GM04503 (cell line): ENCODE measurements at places on chromosomes 12 and 14.

DNA sequence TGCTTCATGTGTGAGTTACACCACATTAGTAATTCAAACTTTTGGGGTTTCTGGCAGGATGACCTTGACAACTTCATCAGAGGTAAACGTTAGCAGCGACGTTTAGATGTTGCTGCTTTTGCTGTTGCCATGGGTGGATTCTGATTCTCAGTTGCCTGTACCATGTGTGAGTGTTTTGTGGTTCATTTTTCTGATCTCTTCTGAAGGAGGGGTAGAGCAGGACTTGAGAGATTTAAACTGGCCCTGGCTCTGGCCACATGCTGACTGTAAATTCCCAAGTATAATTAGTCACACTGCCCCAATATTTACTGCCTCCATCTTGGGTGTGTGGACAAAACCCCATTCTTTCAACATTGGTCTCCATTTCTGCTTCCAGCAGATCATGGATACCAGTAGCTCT lies 110.4 kb downstream of the ETV6 start:
- no peak for DNase-seq

DNA sequence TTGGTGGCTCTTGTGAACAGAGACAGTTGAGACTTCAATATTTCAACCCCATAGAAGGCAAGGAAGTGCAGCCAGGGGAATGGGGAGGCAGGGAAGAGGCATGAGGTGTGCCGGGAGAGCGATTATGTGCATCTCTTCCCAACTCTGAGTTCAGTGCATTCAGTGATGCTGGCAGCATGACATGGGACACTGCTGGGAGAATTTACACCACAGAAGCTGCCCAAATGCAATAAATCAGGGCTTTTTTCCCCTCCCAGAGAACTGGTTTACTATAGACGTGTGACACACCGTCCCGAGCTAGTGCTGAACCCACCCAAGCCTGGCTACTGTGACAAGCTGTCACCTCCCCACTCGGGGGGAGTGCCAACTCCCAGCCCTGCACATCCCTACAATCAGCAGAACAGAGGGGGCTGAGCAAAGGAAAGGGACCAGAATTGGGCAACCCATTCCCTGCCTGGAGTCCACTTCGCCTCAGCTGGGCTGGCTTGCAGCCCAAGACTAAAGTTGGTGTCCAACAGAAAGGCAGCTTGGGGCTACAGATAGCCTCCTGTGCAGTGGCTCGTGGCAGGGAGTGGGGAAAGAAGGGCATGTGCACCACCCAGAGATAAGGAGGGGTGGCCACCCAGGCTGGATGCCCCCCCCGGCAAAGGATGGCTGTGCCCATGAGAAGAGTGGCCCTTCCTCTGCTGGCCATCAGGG lies 16.7 kb downstream of the AHSA1 start:
- no peak for DNase-seq

DNA sequence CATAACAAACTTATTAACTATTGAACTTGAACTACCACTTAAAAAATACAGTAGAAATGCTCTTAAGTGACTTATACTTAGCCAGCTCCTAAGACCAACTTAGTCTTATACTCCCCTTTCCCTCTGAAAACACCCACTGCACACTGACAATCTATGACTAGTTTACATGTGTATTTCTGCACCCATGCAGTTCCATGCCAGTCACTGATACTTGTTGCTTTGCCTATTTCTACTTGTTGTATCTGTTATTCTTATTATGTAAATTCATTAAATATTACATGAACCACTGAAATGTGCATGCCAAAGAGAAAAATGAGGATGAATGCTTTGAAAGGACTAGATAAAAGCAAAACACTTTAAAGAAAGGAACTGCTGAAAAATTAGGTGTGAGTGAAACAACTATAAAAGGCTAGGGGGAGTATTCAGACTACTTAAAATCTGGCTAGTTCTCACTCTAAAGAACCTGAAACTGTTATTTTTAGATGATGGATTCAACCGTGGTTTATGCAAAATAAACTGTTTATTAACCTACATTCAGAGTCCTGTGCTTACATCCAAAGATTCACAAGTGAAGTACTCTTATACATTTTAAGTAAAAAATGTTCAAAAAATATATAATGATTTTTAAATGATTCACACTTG lies 74.7 kb downstream of the RPS6KA5 start:
- DNase-seq = no peak

DNA sequence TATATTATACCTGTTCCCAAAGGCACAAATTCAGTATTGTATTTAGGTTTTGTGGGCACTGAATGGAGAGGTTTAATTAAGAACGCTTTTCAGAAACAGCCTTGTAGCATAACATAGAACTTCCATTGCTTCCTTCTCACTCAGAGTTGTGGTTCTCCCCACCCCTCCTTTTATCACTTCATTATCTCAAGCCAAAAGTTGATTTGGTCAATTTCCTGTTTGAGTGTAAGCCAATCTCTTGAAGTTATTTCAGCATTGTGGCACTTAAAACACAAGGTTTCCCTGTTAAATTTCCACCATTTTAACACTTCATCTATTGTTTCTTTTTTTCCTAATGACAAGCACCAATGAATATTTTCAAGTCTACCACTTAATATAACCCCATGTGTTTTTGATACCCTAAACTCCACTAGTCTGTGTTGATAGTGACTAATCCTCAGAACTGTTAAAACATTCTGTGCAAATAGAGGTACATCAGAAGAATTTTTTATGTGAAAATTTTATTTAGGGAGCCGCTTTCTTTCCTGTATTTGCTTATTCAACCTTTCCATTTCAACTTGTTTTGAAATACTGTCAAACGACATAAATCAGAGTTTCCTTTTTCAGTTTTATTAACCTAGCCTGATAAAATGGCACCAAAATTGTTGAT lies 340.1 kb downstream of the BCAT1 start:
- DNase-seq = no peak

- DNase-seq = no peak
Measured at GRCh38 chr12:124684496-124684895, 117.1 kb upstream of the NCOR2 start.

GRCh38 chr12:69509904-69510827 lies 40.0 kb downstream of the FRS2 start:
- no peak for DNase-seq

- no peak for DNase-seq
Measured at GRCh38 chr12:57751432-57751787, 700 bp downstream of the CDK4 start.

- DNase-seq = no peak
Measured at GRCh38 chr12:7905071-7905470, 30.9 kb downstream of the SLC2A3 start.

DNA sequence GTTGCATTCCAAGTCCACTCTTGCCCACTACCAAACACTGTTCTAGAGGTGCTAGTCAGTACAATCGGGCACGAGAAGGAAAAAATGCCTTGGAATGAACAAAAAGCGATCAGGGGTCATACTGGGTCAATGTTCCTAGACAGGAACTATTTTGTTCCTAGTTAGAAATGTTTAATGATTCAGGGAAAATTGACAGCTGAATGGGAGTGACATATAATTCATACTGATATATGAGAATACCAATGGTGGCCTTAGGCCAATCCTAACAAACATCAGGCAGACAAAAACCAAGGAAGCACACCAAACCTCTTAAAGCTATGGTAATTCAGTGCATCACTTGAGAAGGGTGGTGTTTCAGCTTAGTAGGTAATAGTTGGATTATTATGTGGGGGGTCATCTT lies 51.1 kb downstream of the ANAPC7 start:
- no peak for DNase-seq

GRCh38 chr14:34741840-34742239 lies 27.4 kb upstream of the CFL2 start:
- DNase-seq = no peak
